ENCODE measurements at places on chromosomes 2 and 18. TPM values are rescaled to one million over a fixed set of nuclear protein-coding genes. Genes with fewer than 3 reads are reported as not detected.

Gene ARHGAP15
- total RNA-seq: 47.0 TPM

Gene KLHL41
- 0.14 TPM for total RNA-seq

- no peak overlapping the region for H3K4me3 ChIP-seq
- H3K27ac ChIP-seq: no peak overlapping the region
- no peaks in the 10 kb centered on the region for H3K4me1 ChIP-seq
- no peak for DNase-seq
- H3K36me3 ChIP-seq: no peaks in the 10 kb centered on the region
- no peaks in the 10 kb centered on the region for H3K27me3 ChIP-seq
Measured at GRCh38 chr2:75018162-75018561, 59.7 kb downstream of the POLE4 start.

DNA sequence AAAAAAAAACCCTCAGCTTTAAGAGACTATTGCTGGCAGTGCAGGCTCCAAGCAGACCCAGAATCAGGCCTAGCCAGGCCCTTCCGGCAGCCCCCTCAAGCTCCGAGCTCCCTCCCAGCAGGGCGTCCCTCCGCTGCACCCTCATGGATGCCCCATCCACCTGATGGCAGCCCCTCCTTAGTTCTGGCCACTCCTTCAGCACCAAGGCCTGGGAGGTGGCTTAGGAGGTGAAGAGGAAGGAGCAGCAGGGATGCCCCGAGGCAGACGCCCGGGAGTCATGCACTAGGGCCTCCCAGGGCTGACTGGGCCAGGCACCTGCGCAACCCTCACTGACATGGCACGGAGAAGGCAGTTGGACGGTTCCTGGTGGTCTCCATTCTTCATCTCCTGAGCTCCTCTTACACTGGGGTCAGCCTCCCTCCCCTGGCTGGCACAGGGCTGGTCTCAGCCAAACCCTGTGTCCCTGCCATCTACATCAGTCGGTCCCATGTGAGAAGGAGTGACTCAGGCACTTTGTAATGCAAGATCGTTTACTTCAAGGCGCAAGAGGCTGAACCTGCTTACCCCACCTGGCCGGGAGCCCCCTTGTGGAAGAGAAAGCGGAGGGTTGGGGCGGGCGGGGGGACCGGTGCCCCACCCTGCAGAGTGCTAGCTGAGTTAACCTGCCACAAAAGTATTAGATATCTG lies 53.5 kb upstream of the ID2 start:
- no peaks in the 10 kb centered on the region for H3K4me1 ChIP-seq
- no peaks in the 10 kb centered on the region for H3K27me3 ChIP-seq
- no peak for DNase-seq
- no peak overlapping the region for H3K27ac ChIP-seq

DNA sequence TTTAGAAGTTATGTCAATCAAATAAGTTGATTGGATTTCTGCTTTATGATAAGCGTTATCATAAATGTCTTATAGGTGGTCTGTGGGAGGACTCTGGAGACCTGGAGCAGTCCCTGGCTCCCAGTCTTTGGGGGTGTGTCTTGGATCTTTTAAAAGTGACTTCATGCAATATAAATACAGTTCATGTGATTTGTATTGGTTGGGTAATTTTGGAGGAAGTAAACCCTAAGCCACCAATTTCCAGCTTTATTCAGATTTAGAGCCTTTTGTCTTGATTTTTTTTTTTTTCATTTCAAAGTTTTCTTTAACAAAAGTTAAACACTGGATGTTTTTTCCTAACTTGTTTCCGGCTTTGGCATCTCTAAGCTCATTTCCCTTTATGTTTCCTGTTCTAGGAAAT lies 68.8 kb downstream of the MAP4K4 start:
- no peak overlapping the region for H3K4me3 ChIP-seq
- peaks cover 70% of the 10 kb centered on the region for H3K4me1 ChIP-seq
- no peaks in the 10 kb centered on the region for H3K27me3 ChIP-seq
- no peak for DNase-seq
- H3K36me3 ChIP-seq: peaks cover 1% of the 10 kb centered on the region

DNA sequence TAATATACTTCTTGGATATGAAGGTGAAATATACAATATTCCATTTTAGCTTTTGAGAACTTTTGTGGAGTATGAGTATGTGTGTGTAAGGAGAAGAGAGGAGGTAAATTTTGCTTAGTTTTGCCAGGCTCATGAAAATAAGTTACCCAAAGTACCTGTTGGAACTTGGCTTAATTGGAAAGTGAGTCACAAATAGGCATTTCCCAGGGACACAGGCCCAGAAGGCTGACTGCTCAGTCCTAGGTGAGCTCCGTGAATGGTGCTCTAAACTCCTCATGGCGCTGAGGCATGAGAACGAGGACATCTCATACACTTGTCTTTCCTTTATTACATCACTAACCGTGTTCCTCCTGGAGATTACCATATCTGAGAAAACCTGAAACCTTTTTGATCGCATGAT lies 148.5 kb upstream of the RAB12 start:
- H3K4me3 ChIP-seq: no peak overlapping the region
- H3K27ac ChIP-seq: no peak overlapping the region
- H3K27me3 ChIP-seq: no peaks in the 10 kb centered on the region

DNA sequence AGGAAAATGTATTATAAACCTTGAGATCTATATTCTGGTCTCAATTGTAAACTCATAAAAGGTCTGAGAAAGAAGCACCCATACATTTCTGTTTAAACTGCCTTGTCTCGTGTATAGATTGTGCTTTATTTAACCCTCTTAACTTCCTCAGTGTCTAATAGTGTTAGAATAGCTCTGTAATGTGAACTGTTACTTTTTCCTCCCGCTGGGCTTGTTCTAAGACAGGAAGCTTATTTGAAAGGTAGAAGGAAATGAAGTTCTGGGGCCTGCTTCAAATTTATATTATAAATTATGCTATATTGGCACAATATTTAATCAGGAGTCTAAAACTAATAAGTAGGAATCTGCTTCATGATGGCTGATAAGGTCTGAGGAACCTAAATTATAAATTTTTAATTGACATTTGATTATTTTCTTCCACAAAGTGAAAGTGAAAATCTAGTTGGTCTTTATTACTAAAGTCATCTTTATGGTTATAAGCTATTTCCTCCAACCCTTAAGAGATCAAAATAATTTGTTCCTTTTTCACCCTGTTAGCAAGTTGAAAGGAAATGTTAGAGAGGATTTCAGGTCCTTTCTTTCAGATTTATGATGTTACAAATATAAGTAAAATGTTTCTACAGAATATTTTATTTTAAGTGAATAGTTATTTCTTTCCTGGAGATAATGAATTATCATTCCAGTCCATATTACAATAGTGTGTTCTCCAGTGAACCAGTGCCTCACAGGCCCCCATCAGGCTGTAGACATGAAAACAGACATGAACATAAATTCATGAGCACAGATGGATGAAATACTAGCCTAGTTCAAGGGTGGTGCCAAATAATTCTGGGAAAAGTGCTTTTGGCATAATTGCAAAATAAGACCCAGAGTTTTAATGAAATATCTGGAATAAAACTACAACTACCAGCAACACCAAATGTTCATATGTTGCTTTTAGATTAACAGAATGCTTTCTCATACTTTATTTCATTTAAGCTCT lies 7.9 kb downstream of the MFSD6 start:
- H3K4me1 ChIP-seq: peaks cover 76% of the 10 kb centered on the region
- H3K36me3 ChIP-seq: peaks cover 33% of the 10 kb centered on the region
- H3K27me3 ChIP-seq: no peaks in the 10 kb centered on the region
- no peak for DNase-seq

DNA sequence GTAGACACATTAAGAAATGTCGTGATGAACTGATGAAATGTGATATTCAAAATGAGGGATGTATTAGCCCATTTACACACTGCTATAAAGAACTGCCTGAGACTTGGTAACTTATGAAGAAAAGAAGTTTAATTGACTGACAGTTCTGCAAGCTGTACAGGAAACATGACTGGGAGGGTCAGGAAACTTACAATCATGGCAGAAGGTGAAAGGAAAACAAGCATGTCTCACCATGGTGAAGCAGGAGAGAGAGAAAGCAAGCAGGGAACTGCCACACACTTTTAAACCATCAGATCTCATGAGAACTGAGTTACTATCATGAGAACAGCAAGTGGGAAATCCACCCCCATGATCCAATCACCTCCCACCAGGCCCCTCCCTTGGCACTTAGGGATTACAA lies 1010.8 kb upstream of the CELF4 start:
- H3K27me3 ChIP-seq: no peaks in the 10 kb centered on the region
- H3K4me1 ChIP-seq: peaks cover 15% of the 10 kb centered on the region
- H3K36me3 ChIP-seq: peaks cover 5% of the 10 kb centered on the region
- no peak overlapping the region for H3K4me3 ChIP-seq
- H3K27ac ChIP-seq: peak overlapping the region; percentile 53

All from activated naive CD8-positive, alpha-beta T cell treated with anti-CD3 and anti-CD28 coated beads for 36 hours (primary cell).